ENCODE measurements at places on chromosomes 5 and 9.

DNA sequence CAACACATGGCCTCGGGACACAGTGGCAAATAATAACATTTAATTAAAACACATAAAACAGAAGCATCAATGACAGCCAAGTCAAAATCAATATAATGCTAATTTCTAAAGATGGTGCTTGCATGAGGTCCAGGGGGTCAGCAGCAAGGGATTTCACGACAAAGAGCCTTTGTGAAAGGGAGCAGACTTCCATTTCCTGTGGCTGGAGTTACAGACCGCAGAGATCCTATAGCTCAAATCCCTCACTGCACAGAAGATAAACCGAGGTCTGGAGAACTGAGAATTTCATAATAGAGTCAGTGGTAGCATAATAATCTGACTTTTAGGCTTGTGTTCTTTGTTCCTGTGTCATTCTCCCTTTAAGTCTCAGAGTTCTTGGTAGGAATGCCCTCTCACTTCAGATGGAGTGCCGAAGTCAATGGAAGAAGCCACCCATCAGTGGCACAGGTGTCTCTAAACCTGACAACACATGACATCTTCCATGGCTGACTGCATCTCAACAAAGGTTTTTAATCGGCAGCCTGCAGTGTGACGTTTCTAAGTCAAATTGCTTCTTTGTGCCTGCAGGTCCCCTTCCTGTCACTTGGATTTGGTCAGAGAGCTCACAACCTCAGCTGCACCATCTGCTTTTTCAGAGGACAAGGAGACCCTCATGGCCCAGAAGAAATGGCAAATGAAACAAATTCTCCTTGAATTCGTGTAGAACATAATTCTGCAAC lies 67.4 kb downstream of the CARTPT start:
- DNase-seq: no peak
- H3K27me3 ChIP-seq: peaks cover 7% of the 10 kb centered on the region
- peaks cover 4% of the 10 kb centered on the region for H3K4me1 ChIP-seq
- H3K4me3 ChIP-seq: no peak overlapping the region

- no peak for DNase-seq
- H3K27me3 ChIP-seq: no peaks in the 10 kb centered on the region
- no peaks in the 10 kb centered on the region for H3K4me1 ChIP-seq
- no peak overlapping the region for H3K27ac ChIP-seq
- H3K4me3 ChIP-seq: no peak overlapping the region
These were observed 92.8 kb downstream of the SMARCA2 start for GRCh38 chr9:2107906-2108451.

- peaks cover 17% of the 10 kb centered on the region for H3K4me1 ChIP-seq
- DNase-seq: no peak
- H3K36me3 ChIP-seq: no peaks in the 10 kb centered on the region
- peaks cover 3% of the 10 kb centered on the region for H3K27me3 ChIP-seq
- no peak overlapping the region for H3K4me3 ChIP-seq
These were observed 247.9 kb downstream of the BNC2 start for GRCh38 chr9:16622541-16622940.

DNA sequence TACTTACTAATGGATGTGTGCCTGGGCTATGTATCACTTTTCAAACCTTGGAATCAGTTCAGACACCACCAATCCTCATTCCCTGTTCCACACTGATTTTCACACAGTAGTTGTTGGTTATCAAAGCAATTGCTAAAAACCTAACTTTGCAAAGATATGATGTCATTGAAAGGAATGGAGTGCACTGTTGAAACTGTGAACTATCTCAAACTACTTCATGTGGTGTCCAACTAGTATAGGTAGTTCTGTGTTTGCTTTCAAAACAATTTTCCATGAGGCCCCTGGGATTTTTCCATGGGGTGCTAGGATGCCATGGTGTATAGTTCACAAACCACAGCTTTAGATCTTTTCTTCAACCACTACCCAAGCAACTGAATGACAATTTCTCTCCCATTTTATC lies 17.8 kb downstream of the INIP start:
- H3K27ac ChIP-seq: no peak overlapping the region
- no peaks in the 10 kb centered on the region for H3K4me1 ChIP-seq
- peaks cover 11% of the 10 kb centered on the region for H3K36me3 ChIP-seq
- no peak for DNase-seq

DNA sequence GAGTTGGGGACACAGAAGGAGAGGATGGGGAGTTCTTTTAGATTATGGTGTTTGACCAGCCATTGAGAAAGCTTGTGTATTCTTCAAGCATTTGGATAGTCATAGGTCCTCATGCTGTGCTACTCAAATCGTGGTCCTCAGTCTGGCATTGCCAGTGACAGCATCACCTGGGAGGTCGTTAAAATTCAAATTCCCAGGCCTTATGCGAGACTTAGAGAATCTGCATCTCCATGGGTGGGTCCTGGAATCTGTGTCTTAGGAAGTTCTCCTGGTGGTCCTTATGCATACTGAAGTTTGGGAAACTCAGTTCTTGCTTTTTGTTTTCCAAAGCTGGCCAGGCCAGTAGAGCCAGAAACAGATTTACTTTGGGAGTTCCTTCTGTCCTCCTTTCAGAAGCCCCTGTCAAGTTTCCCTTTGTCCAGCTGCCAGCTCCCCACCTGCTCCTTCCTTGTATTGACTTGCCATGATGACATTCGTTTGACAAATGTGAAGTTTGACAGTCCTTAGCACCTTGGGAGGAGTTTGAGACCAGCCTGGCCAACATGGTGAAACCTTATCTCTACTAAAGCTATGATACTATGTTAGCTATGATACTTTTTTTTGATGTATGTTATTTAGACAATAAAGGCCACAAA lies 95.6 kb downstream of the PALM2AKAP2 start:
- DNase-seq: no peak
- H3K27ac ChIP-seq: no peak overlapping the region
- H3K36me3 ChIP-seq: no peaks in the 10 kb centered on the region
- no peak overlapping the region for H3K4me3 ChIP-seq
- no peaks in the 10 kb centered on the region for H3K27me3 ChIP-seq

GRCh38 chr5:95631991-95632675 lies 12.2 kb downstream of the GPR150 start:
- H3K4me3 ChIP-seq: no peak overlapping the region
- no peaks in the 10 kb centered on the region for H3K27me3 ChIP-seq
- DNase-seq: no peak

- DNase-seq: no peak
- peaks cover 55% of the 10 kb centered on the region for H3K4me1 ChIP-seq
- no peak overlapping the region for H3K4me3 ChIP-seq
- H3K27me3 ChIP-seq: no peaks in the 10 kb centered on the region
- H3K27ac ChIP-seq: peak overlapping the region; percentile 97
These were observed 2.5 kb upstream of the AQP7 start for GRCh38 chr9:33404788-33405362.

- peak overlapping the region; percentile 44 for H3K27ac ChIP-seq
- H3K36me3 ChIP-seq: no peaks in the 10 kb centered on the region
- peaks cover 10% of the 10 kb centered on the region for H3K4me1 ChIP-seq
- H3K4me3 ChIP-seq: no peak overlapping the region
- peak; percentile 38 for DNase-seq
- H3K27me3 ChIP-seq: no peaks in the 10 kb centered on the region
These were observed 11.6 kb upstream of the IL12B start for GRCh38 chr5:159341906-159342310.

GRCh38 chr5:39712316-39713249 lies 287.8 kb upstream of the DAB2 start:
- no peak overlapping the region for H3K27ac ChIP-seq
- DNase-seq: no peak
- no peaks in the 10 kb centered on the region for H3K27me3 ChIP-seq
- no peaks in the 10 kb centered on the region for H3K36me3 ChIP-seq
- H3K4me3 ChIP-seq: no peak overlapping the region
- H3K4me1 ChIP-seq: no peaks in the 10 kb centered on the region

- peaks cover 58% of the 10 kb centered on the region for H3K4me1 ChIP-seq
- no peaks in the 10 kb centered on the region for H3K27me3 ChIP-seq
- H3K36me3 ChIP-seq: no peaks in the 10 kb centered on the region
- no peak overlapping the region for H3K27ac ChIP-seq
- no peak for DNase-seq
- H3K4me3 ChIP-seq: no peak overlapping the region
These were observed 41.3 kb downstream of the ROPN1L start for GRCh38 chr5:10482791-10483530.

- no peak for DNase-seq
- H3K4me3 ChIP-seq: no peak overlapping the region
- H3K27me3 ChIP-seq: no peaks in the 10 kb centered on the region
- H3K27ac ChIP-seq: peak overlapping the region; percentile 37
- no peaks in the 10 kb centered on the region for H3K36me3 ChIP-seq
- peaks cover 25% of the 10 kb centered on the region for H3K4me1 ChIP-seq
These were observed 160.0 kb upstream of the GNA14 start for GRCh38 chr9:77807846-77808750.

DNA sequence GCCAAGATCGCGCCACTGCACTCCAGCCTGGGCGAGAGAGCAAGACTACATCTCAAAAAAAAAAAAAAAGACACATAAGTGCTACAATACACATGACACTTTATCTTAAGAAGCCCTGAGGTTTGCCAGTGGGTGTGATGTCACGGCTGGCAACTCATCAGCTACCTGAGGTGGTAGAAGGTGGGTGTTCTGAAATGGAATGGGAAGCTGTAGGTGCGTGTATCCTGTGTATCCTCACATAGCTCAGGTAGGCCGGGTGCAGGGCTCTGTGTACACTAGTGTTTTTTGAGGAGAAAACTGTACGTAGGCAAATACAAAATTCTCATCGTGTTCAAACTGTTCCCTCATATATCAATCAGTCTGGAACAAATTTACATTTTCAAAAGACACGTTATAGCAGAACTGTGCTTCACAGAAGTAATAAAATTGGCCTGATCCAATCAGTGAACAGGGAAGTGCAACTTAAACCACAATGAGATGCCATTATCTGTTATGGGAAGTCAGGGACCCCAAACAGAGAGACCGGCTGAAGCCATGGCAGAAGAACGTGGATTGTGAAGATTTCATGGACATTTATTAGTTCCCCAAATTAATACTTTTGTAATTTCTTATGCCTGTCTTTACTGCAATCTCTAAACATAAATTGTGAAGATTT lies 10.4 kb downstream of the BICD2 start:
- peaks cover 60% of the 10 kb centered on the region for H3K4me1 ChIP-seq
- H3K36me3 ChIP-seq: no peaks in the 10 kb centered on the region
- DNase-seq: no peak
- H3K27me3 ChIP-seq: no peaks in the 10 kb centered on the region
- no peak overlapping the region for H3K4me3 ChIP-seq

- no peaks in the 10 kb centered on the region for H3K4me1 ChIP-seq
- H3K4me3 ChIP-seq: no peak overlapping the region
- DNase-seq: no peak
These were observed 212.1 kb downstream of the TLR4 start for GRCh38 chr9:117916291-117916690.

- peaks cover 24% of the 10 kb centered on the region for H3K36me3 ChIP-seq
- H3K27me3 ChIP-seq: no peaks in the 10 kb centered on the region
- peaks cover 11% of the 10 kb centered on the region for H3K4me1 ChIP-seq
These were observed 134.2 kb upstream of the RASGRF2 start for GRCh38 chr5:80825786-80826460.

GRCh38 chr9:112750016-112750763 lies at the start of gene SNX30:
Gene SNX30, plus strand, starts transcription at chr9:112750760. Its CDS starts 242 bp downstream, at chr9:112751002.
- no peaks in the 10 kb centered on the region for H3K27me3 ChIP-seq
- H3K27ac ChIP-seq: peak within 1 kb of the TSS; percentile 90
- H3K36me3 ChIP-seq: no peaks in the 10 kb centered on the region
- DNase-seq: peak; percentile 92
- H3K4me1 ChIP-seq: peaks cover 51% of the 10 kb centered on the region

DNA sequence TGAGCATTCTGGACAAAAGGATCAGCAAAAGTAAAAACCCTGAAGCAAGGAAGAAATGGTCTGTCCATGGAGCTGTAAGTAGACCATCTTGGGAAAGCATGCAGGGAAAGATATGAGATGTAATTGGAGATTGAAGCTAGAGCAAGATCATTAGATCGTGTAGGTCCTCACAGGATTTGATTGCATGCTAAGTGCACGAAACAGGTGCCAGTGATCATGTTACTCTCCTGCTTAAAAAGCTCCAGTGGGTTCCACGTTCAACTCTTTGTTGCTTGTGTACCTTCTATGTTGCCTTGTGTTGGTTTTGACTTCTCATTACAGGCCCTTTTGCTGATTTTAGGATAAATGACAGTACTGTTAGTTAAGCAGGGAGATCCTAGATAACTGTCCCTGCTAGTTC lies 442.0 kb downstream of the DMRT2 start:
- no peaks in the 10 kb centered on the region for H3K4me1 ChIP-seq
- H3K27me3 ChIP-seq: no peaks in the 10 kb centered on the region
- DNase-seq: no peak

GRCh38 chr5:149019679-149020078 lies 43.2 kb downstream of the SH3TC2 start:
- H3K4me3 ChIP-seq: no peak overlapping the region
- no peak for DNase-seq
- H3K27ac ChIP-seq: no peak overlapping the region
- no peaks in the 10 kb centered on the region for H3K27me3 ChIP-seq
- H3K4me1 ChIP-seq: peaks cover 34% of the 10 kb centered on the region
- no peaks in the 10 kb centered on the region for H3K36me3 ChIP-seq

DNA sequence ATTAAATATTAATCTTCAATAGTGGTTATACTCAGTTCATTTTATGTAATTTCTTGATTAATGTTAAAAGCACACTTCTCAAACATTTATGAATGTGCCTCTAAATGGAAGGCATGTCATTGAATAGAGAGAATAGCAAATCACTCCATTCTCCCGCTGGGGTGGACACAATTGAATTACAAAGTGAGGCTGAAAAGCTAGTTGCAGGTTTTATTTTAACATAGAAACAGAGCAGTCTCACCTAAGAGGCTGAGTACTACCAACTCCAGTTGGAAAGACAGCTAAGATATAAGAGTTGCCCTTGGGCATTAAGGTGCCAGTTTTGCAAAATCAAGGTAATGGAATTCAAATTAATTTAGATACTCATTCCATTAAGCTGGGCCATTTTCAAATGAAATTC lies 147.2 kb downstream of the PCSK1 start:
- no peak for DNase-seq
- no peaks in the 10 kb centered on the region for H3K4me1 ChIP-seq
- no peaks in the 10 kb centered on the region for H3K36me3 ChIP-seq
- H3K4me3 ChIP-seq: no peak overlapping the region

GRCh38 chr5:132238169-132238744 lies 10.6 kb upstream of the P4HA2 start:
- H3K27me3 ChIP-seq: no peaks in the 10 kb centered on the region
- H3K36me3 ChIP-seq: no peaks in the 10 kb centered on the region
- H3K4me3 ChIP-seq: no peak overlapping the region
- H3K4me1 ChIP-seq: no peaks in the 10 kb centered on the region

- no peak for DNase-seq
- no peak overlapping the region for H3K27ac ChIP-seq
- H3K4me1 ChIP-seq: peaks cover 49% of the 10 kb centered on the region
- no peaks in the 10 kb centered on the region for H3K36me3 ChIP-seq
These were observed 4.2 kb downstream of the PRR7 start for GRCh38 chr5:177450667-177451424.

DNA sequence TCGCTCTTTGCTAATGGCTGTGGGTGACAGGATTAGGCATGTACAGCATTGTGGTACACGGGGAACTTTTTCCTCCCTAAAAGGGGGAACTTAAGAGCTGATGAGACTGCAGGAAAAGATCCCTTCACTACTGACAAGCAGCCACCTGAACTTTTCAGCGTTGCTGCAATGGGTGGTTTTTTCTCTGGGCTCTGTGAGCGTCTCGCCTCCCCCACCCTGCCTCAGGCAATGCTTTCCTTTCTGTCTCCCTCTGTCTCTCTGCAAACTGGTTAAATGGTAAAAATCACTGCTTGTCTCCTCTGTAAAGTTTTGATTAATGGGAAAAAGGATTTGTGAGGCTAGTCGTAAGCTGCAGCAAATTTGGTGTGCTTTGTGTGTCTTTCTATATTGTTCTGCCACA lies 20.3 kb downstream of the HSD17B3 start:
- no peaks in the 10 kb centered on the region for H3K36me3 ChIP-seq
- H3K27ac ChIP-seq: no peak overlapping the region

Data from left ventricle myocardium inferior (tissue), 1 donor.